ENCODE measurements at places on chromosomes 12 and 14.
A peak's percentile ranks its signal among the peaks of the same experiment; 100 is the strongest.

DNA sequence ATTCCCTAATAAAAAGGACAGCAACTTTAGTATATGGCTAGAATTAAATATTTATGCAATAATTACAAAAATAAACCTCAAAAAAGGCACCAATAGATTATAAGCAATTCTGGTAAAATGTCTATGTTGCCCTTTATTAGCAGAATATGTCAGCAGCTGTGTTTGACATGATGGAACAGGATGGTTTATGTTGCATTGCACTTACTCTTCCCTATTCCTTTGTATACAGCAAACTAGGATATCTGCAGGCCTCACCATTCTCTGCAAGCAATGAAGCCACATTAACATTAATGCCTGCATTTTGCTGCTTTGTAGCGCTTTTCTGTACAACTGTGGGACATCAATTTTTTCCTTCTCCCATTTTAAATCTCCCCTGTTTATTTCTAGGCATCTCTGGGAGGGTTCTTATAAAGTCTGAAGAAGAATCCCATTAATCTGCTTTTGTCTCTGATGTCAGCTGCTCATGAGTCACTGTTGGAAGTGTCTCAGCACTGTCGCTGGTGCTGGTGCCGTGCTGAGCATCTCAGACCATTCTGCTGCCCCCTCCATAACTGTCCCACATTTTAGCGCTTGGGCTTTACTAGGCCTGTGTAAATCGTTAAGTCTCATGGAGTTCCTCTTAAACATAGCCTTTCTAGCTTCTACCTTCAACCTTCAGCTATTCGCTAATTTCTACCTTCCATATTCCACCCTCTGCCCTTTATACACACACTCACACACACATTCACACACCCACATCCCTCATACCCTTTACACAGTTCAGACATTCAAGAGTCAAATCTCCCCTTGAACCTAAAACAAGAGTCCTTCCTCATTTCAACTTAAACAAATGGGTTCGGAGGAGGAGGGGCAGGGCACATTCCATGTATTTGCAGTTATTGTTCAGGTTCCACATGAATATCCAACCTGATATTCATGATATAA is 64.4 kb upstream of the TRHDE start:
- DNase-seq = no peak

GRCh38 chr14:73392329-73393257 is 65.8 kb downstream of the NUMB start:
- DNase-seq = no peak

- DNase-seq = no peak
These were observed 849 bp downstream of the WNT1 start for GRCh38 chr12:48978741-48979601.

- no peak for DNase-seq
These were observed 237.1 kb downstream of the FOXN3 start for GRCh38 chr14:89179891-89180404.

GRCh38 chr12:51371295-51371953 is 19.8 kb downstream of the GALNT6 start:
- peak; percentile 79 for DNase-seq

- no peak for DNase-seq
These were observed 3.3 kb downstream of the DCAF5 start for GRCh38 chr14:69149461-69150244.

- DNase-seq = no peak
These were observed 6.1 kb upstream of the CD9 start for GRCh38 chr12:6193853-6194815.

GRCh38 chr14:83164591-83164990 is 1630.9 kb upstream of the SEL1L start:
- no peak for DNase-seq

GRCh38 chr14:24279301-24280186 is 8.1 kb upstream of the RABGGTA start:
- DNase-seq = no peak

- no peak for DNase-seq
These were observed 5.5 kb downstream of the CKB start for GRCh38 chr14:103517174-103517566.

DNA sequence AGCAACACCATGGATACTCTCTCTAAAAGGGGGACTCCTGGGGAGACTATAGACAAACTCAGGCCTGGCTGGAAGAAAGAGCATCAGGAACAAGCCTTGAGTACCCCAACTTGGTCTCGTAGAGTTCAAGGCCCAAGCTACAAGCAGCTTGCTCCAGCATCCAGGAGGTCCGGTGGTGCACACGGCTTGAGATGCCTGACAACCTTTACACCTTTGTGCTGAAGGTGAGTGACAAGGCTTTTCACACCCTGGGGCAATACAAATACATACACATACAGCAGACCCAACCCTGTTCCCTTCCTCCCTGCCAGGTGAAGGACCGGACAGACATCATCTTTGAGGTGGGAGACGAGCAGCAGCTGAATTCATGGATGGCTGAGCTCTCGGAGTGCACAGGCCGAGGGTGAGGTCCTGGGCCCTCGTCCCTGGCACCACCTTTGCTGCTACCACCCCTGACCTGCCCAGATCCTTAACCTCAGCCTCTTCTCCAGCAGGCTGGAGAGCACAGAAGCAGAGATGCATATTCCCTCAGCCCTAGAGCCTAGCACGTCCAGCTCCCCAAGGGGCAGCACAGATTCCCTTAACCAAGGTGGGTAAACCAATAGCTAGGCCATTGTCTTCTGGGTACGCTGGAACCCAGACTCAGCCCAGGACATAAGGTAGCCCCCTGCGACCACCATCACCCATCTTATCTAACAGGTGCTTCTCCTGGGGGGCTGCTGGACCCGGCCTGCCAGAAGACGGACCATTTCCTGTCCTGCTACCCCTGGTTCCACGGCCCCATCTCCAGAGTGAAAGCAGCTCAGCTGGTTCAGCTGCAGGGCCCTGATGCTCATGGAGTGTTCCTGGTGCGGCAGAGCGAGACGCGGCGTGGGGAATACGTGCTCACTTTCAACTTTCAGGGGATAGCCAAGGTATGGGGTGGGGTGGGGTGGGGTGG is 41.2 kb downstream of the SH2B3 start:
- no peak for DNase-seq

DNA sequence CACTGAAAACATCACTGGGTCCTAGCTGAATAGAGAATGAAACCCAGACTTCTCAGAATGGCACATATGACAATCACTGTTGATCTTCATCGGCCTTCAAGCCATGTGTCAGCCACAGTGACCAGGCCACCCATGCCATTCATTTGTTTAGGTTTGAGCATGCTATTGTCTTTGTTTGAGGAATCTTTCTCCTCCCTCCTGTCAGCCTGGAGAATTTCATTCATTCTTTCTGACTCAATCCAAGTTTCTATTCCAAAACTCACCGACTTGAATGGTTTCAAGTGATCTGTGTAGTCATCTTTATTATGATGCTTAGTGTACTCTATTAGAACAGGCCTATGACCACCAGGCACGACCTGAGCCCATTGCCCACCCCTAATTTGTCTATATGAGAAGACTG is 106.3 kb downstream of the ETNK1 start:
- DNase-seq = no peak

DNA sequence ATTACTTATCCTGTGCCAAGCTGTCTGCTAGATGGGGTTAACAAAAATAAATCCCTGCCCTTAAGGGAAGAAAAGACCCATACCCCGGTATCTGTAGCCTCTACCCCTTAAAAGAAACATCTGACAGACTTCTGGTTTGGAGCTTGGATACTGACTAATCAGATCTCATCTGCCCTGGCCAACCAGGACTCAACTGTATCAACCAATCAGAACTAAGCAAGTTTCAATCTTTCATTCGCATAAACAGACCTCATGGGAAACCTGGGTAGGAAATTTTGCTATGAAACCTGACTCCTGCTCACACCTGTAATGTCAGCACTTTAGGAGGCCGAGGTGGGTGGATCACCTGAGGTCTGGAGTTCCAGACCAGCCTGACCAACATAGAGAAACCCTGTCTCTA is 26.4 kb upstream of the PRMT8 start:
- DNase-seq = peak; percentile 66

DNA sequence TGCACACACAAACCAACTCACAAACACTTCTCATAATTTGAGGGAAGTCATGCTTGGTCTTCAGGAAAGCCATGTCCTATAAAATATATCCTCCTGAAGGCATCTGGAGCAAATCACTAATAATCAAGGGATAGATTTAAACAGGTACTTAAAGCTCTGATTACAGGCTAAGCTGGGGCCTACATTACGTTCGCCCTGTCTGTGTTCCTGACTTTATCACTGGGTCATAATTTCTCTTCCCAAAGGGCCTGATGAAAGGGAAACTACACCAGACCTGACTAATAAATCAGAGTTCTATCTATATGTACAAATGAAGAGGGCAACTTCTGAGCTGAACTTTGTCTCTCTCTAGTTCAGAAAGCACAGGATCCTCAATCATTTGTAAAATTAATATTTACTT is 43.9 kb upstream of the RASSF8 start:
- no peak for DNase-seq

- no peak for DNase-seq
These were observed 2.1 kb downstream of the KMT2D start for GRCh38 chr12:49058366-49059044.

DNA sequence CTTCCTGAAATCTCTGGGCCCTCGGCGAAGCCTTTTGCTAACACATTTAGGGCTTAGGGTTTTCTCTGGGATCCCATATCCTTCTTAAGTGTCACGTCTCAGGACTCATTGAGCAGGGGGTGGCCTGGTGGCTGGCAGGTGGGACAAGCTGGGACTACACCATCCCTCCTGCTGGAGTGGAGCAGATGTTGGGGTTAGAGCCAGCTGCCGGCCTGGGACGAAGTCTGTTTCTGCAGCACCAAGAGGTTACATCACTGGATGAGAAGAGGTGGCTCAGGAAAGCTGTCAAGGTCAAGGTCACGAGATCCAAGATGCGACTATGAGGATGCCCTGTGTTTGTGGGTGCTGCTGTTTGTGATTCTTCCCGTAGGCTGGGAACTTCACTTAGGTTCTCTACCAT is 16.3 kb downstream of the SMCO2 start:
- DNase-seq = no peak

Measured in LoVo (cell line).